ENCODE measurements at places on chromosomes 1 and 21.

DNA sequence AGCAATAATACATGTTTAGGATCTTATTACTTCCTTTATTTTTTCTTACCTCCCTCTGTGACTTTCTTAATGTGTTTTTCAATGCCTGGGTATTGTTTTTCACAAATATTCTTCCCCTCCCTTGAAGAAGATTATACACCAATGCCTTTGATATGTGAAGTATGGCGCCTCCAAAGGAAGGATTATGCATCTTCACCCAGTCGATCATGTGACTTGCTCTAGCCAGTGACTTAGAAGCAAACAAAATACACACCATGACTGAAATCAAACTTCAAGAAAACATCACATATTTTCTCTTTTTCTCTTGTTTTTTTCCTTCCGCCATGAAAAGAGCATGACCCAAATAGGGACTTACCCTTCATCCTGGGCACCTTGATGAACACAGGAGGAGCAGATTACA, 297.1 kb downstream of the NCAM2 start:
- DNase-seq = no peak

DNA sequence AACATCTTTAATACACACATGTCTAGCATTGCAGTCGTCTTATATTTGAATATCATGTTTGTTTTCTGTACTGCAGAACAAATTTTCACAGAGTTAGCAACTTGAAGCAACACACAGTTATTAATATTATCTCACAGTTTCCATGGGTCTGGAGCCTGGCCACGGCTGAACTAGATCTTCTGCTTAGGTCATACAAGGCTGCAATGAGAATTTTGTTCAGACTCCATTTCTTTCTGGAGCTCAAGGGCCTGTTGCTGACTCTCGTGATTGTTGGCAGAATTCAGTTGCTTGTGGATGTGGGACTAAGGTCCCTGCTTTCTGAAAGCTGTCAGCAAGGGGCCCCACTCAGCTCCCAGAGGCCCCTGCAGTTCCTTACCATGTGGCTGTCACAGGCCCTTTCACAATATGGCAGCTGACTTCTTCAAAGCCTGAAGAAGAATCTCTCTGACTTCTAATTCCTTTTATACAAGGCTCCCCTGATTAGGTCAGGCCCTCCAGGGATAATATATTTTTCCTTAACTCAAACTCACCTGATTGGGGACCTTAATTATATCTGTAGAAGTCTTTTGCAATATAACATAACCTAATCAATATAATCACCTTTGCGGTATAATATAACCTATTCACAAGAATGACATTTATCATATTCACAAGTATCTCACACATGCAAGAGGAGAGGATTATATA, 296.3 kb downstream of the NFIA start:
- DNase-seq = no peak

DNA sequence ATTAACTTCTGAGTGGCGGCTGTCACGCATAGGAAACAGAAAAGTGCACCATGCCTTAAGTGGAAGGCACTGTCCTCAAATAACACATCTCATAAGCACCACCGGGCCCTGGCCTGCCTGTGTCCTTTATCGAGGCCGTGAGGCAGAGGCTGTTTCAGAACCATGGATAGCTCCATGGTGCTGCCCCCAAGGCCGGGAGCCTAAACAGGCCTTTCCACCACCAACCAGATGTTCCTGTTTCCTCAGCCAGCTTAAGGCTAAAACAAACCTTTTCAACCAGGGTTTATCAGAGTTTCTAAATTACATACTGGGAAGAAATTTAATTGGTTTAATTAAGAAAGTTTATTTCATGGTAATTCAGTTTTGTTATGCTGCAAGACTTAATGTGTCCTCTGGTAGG, 114.4 kb downstream of the DMRTA2 start:
- DNase-seq = no peak

- DNase-seq = no peak
Measured at GRCh38 chr1:21932127-21932526, 5.0 kb downstream of the HSPG2 start.

All from stimulated activated CD4-positive, alpha-beta T cell treated with anti-CD3 and anti-CD28 coated beads, Interleukin-2, amount 100 ng/mL, for 24 hours (primary cell).